ENCODE measurements at places on chromosomes 6 and 20.

GRCh38 chr20:2230726-2231488, 64.9 kb upstream of the TGM3 start:
- peak; percentile 16 for DNase-seq

- peak; percentile 77 for DNase-seq
Observed at GRCh38 chr20:24337069-24337468, 132.4 kb upstream of the SYNDIG1 start.

GRCh38 chr6:125236536-125237327, 65.0 kb downstream of the HDDC2 start:
- DNase-seq, result peak; percentile 82

GRCh38 chr20:31527266-31527665, 13.0 kb downstream of the HM13 start:
- no peak for DNase-seq

GRCh38 chr6:122009000-122009350, 390.5 kb upstream of the HSF2 start:
- no peak for DNase-seq

DNA sequence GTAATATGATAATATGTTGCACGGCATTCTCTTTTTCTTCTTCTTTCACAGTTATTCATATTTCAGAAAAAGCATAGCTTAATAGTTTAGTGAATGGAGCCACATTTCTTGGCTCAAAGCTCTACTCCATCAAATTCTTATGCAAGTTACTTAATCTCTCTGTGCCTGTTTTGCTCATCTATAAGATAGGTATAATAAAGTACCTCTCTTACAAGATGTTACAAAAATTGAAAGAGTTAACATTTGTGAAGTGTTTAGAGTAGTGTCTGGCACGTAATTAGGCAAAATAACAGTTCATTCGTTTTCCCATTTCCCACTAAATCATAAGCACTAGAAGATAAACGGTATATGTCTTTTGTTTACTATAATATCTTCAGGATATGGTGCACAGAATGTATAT, 1304.4 kb upstream of the EYS start:
- DNase-seq, result no peak

- DNase-seq, result peak; percentile 62
Observed at GRCh38 chr6:72976484-72976883, 248.8 kb downstream of the KHDC1L start.

DNA sequence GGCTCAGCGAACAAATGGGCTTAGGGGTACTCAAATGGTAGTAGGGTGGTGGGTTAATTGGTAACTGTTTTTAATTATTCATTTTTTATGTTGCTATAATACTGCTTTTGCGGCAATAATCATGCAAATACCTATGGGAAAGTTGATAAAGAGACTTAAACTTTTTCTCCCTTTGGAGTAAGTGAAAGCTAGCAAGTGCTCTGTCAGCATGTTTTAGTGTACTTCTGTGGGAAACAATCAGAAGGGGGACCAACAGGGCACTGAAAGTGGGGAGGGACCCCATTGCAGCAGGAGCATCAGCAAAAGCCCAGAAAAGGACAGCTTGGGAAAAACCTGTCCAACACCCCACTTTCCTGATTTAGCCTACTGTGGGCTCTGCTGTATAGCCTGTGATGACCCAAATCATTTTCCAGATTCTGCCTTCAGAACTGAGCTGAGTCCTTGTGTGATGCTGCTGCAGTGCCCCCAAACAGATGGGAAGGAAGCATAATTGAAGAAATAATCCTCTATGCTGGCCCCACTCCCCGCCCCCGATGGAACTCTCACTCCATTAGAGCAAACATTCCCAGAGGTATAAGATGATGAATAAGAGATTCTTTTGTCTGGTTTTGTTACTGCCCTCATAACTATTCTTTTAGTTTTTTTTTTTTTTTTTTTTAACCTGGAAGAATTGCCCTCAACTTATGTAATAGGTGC, 322.8 kb downstream of the CD83 start:
- DNase-seq, result peak; percentile 71

DNA sequence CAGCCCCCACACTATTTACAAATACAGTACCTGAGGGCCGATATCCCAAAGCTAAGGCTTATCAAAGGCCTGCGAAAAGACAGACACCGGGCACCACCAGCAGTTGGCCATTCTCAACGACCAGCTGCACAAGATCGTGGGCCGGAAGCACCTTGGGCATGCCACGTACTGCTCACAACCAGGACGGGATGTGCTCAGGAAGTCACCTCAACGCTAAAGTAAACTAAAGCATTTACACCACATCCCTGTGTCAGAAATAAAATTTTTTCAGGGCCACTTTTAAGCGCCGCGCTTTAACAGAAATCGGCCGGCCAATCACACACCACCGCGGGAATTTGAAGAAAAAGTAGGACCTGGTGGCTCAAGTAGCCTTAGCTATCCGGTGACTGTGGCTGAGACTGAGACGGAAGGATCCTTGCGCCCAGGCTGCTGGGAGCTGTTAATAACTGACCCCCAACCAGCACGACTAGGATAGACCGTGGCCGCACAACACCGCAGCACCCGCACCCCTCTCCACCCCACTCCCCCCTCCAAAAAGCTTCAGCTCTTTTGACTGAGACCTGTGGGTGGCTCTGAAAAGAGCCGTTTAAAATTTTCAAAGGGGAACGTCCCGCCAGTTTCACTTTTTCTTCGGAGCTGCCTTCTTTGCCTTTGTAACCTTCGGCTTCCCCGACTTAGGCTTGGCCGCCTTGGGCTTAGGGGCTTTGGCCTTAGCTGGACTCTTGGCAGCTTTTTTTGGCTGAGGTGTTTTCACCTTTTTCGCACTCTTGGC, 131.2 kb upstream of the BTN3A2 start:
- DNase-seq, result peak; percentile 79

DNA sequence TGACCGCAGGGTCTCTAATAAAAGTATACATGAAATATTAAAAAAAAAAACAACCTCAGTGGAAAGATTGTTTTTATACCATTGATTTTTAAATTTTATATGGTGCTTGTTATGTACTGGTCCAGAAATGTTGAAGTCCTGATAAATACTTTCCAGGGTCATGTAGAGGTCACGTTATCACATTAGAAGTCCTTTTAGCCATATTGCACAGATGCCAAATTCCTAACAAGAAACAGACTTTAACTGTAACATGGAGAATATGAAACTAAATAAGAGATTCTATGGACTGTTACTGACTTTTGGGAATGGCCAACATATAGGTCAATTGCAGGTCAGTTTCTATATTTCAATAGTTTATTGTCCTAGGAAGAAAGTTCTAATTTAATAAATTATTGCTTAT, 89.0 kb downstream of the ADGRB3 start:
- DNase-seq, result no peak

- DNase-seq, result no peak
Observed at GRCh38 chr6:27470023-27470422, 2.9 kb downstream of the ZNF184 start.

- no peak for DNase-seq
Observed at GRCh38 chr6:27962506-27962905, 5.5 kb downstream of the OR2B6 start.

Measured in EH (cell line).